CD4-positive, CD25-positive, alpha-beta regulatory T cell (primary cell): ENCODE measurements at places on chromosomes 5 and 9. TPM values are rescaled to one million over a fixed set of nuclear protein-coding genes. Genes with fewer than 3 reads are reported as not detected.

DNA sequence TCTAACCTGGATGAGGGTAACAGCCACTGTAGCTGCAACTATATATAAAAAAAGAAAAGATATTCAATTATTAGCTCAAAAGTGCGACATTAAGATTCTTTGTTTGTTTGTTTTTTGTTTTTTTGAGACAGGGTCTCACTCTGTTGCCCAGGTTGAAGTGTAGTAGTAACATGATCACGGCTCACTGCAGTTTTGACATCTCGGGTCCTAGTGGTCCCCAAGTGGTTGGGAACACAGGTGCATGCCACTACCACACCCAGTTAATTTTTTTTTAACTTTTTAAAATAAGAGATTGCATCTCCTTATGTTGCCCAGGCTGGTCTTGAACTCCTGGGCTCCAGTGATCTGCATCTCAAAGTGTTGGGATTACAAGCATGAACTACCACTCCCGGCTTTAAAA, 61.8 kb downstream of the MEF2C start:
- no peak overlapping the region for H3K27ac ChIP-seq
- no peaks in the 10 kb centered on the region for H3K27me3 ChIP-seq
- DNase-seq: no peak
- no peaks in the 10 kb centered on the region for H3K4me1 ChIP-seq
- H3K4me3 ChIP-seq: no peak overlapping the region

GRCh38 chr5:52007230-52007858, 624.1 kb downstream of the ISL1 start:
- no peak overlapping the region for H3K27ac ChIP-seq
- no peak for DNase-seq
- no peak overlapping the region for H3K4me3 ChIP-seq
- no peaks in the 10 kb centered on the region for H3K36me3 ChIP-seq
- no peaks in the 10 kb centered on the region for H3K4me1 ChIP-seq

- peaks cover 12% of the 10 kb centered on the region for H3K4me1 ChIP-seq
- H3K4me3 ChIP-seq: no peak overlapping the region
- H3K36me3 ChIP-seq: no peaks in the 10 kb centered on the region
- peaks cover 3% of the 10 kb centered on the region for H3K27me3 ChIP-seq
- no peak for DNase-seq
Observed at GRCh38 chr9:137437691-137438590, 3.2 kb downstream of the ENTPD8 start.

DNA sequence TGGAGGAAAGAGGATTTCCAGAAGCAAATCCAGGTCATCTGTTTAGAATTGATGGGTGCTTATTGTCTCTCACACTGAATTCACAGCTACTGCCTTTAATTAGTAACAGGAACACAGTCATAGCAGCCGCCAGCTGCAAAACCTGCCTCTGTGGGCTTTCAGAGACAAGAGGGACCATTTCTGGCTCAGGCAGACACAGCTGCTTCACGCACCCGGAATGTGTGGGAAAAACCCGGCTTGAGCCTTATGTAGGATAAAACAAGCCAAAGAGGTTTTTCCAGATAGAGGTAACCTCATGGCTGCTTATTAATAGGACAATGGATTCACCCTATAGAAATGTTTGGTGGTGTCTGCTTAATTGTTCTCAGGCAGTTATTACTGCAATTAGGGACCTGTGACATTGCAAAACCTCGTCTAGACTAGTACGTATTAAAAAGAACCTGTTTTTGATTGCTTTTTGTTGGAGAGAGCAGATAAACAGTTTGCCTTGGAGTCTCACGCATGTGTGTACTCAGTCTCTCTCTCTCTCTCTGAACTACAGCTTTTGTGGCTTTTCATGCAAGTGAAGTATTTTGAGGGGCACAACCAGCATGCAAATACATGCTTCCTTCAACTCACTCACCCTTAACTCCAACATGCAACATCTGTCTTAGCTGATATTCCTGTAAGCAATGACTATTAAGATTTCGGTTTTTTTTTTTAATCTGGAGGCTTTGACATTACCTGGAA, 302.7 kb downstream of the PLK2 start:
- H3K4me1 ChIP-seq: no peaks in the 10 kb centered on the region
- H3K4me3 ChIP-seq: no peak overlapping the region
- no peak overlapping the region for H3K27ac ChIP-seq
- no peak for DNase-seq

DNA sequence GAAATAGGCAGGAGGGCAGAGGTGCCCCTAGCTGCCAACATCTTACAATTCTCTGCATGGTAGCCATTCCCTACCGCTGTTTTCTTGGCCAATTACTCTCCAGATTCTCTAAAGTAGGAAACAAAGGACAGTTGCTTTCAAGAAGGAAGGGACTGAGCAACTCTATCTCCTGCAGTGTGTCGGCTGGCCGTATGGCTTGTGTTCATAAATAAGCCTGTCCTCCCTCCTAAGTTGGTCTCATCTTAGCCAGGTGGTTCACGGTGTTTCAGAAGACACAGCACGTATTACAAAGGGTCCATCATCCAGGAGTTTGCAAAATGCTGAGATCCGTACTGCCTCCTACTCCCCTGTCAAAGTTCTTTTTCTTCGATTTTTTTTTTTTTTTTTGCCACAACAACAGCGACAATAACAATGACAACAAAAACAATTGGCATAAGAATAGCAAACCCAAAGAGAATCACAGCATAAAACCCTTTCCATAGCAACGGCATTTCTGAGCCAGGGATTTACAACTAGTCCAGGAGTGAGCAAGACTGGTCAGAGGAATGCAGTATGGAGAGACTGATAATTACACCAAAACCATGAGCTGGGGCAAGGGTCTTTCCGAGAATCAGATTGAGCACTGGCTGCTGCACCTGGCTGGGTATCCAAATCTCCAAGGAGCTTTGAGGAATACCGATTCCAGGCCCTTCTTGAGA, 212.8 kb downstream of the SLIT3 start:
- H3K4me3 ChIP-seq: no peak overlapping the region
- DNase-seq: no peak
- H3K27me3 ChIP-seq: no peaks in the 10 kb centered on the region
- no peaks in the 10 kb centered on the region for H3K4me1 ChIP-seq
- H3K27ac ChIP-seq: no peak overlapping the region
- H3K36me3 ChIP-seq: no peaks in the 10 kb centered on the region

- no peaks in the 10 kb centered on the region for H3K4me1 ChIP-seq
- H3K36me3 ChIP-seq: no peaks in the 10 kb centered on the region
- H3K27me3 ChIP-seq: no peaks in the 10 kb centered on the region
- H3K4me3 ChIP-seq: no peak overlapping the region
Observed at GRCh38 chr5:89840906-89841305, 568.6 kb downstream of the CETN3 start.

DNA sequence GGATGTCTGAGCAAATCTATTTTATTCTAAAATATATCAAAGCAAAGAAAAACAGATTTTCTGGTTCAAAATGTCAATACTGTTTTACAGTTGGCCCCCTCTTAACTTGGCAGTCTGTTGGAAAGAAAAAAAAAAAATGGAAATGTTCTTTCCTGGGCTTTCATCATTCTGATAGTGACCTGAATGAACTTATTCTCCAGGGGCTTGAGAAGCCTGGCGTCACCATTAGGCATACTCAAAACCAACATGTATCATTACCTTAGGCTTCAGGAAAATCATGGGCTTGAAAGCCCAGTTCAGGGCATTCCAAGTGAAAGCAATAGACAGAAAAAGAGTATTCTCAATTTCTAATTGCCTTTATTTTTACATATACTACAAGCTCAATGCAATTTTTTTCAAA, 283.7 kb upstream of the PUM3 start:
- DNase-seq: no peak
- H3K4me3 ChIP-seq: no peak overlapping the region
- no peaks in the 10 kb centered on the region for H3K27me3 ChIP-seq
- H3K36me3 ChIP-seq: no peaks in the 10 kb centered on the region
- no peak overlapping the region for H3K27ac ChIP-seq
- no peaks in the 10 kb centered on the region for H3K4me1 ChIP-seq

DNA sequence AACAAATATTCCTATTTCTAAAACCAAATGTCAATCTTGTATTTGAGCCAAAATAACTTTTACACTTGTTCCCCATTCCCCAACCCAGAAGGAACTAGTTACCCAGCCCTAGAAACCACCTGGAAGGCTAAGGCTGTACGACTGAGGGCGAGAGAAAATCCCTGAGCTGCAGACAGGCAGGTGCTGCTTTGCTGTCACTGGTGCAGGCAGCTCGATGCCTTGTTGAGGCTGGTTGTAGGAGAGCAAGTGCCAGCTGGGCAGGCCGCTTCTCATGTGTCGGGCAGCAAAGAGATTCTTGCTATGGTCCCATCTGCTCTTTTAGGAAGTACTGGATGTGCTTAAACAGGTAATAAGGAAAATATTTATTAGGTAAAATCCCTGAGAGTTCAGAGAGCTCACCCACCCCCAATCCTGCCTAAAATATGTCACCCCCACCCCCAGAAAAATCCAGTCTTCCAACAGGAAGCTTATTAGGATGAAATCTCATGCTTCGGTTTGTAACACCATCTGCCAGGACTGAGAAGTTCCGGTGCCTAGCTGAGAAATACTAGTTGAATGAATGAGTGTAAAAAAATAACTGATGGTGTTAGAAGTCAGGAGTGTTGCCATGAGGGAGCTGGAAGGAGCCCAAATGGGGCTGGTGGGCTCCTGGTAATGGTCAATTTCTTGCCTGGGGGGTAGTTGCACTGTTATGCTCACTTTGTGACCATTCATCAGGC, 91.1 kb upstream of the DMRT1 start:
- H3K27me3 ChIP-seq: no peaks in the 10 kb centered on the region
- H3K4me1 ChIP-seq: peaks cover 21% of the 10 kb centered on the region
- H3K4me3 ChIP-seq: no peak overlapping the region

DNA sequence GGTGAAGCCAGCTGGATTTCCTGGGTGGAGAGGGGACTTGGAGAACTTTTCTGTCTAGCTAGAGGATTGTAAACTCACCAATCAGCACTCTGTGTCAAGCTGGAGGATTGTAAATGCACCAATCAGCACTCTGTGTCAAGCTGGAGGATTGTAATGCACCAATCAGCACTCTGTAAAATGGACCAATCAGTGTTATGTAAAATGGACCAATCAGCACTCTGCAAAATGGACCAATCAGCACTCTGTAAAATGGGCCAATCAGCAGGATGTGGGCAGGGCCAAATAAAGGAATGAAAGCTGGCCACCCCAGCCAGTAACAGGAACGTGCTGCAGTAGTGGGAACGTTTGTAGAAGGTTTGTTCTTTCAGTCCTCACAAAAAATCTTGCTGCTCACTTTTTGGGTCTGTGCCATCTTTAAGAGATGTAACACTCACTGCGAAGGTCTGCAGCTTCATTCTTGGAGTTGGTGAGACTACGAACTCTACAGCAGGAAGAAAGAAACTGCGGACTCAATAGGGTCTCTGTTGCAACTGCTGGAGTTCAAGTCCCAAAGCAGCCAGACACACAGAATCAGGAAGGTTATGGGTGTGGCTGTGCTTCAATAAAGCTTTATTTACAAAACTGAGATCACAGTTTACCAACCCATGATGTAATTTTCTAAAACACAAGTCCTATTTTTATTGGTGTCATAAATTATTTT, 145.7 kb upstream of the ERCC6L2 start:
- H3K36me3 ChIP-seq: no peaks in the 10 kb centered on the region
- peaks cover 6% of the 10 kb centered on the region for H3K4me1 ChIP-seq
- H3K4me3 ChIP-seq: no peak overlapping the region
- no peak overlapping the region for H3K27ac ChIP-seq

DNA sequence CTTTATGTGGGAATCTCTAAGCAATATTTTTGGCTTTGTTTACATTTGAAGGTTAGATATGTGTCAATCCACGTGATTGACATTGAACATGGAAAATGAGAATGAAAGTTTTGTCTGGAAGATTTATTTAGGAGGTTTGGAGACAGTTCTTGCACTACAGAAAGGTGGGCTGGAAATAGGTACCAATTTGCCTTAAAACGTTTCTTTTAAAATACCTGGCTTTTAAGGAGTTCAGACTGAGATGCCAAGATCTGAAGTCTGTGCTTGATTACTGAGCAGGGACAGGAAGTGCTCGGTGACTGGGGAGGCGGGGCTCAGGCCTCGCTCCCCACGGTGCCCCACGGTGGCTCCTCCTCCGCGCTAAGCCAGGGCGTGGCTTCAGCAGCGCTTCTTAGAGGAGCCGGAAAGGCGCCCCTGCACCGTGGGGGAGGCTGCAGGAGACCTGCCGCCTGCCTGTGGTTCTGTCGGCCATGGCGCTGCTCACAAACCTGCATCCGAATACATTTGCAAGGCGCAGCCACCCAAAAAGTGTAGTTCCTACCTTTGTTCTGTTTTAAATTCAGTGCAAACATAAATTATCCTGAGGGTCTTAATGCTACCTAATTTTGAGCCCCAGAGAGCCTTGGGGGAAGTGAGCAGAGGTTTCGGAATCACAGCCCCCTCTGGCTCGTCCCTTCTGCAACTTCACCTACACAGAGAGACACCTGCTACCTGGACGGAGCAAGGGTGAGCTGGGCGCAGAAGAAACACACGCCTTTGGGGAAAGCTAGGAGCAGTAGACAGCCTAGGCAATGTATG, 49.2 kb downstream of the USP20 start:
- no peaks in the 10 kb centered on the region for H3K27me3 ChIP-seq
- H3K36me3 ChIP-seq: no peaks in the 10 kb centered on the region
- peak; percentile 96 for DNase-seq
- H3K27ac ChIP-seq: peak overlapping the region; percentile 99
- H3K4me1 ChIP-seq: peaks cover 61% of the 10 kb centered on the region
- peak overlapping the region; percentile 86 for H3K4me3 ChIP-seq

GRCh38 chr5:73180566-73180965, 7.6 kb downstream of the TMEM174 start:
- H3K27ac ChIP-seq: no peak overlapping the region
- H3K4me3 ChIP-seq: no peak overlapping the region
- peaks cover 11% of the 10 kb centered on the region for H3K27me3 ChIP-seq
- DNase-seq: no peak

DNA sequence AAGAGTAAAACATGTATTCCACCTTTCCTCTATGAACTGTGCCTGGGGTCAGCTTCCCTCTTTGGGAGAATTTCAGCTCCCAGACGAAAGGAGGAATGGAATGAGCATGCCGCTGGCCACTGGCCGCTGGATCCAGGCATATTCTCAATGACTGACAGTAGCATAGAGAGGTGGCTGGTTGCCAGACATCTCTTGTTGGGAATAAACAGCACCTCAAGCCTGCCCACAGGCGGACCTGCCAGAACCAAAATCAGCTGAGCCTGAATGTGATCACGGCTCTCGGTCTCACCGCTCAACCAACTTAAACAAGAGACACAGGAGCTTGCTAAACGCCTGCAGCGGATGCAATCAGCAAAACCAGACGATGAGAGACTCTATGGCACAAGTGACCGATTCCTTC, 20.6 kb downstream of the TBC1D9B start:
- peaks cover 48% of the 10 kb centered on the region for H3K36me3 ChIP-seq
- DNase-seq: no peak
- no peak overlapping the region for H3K27ac ChIP-seq
- no peaks in the 10 kb centered on the region for H3K4me1 ChIP-seq
- H3K27me3 ChIP-seq: no peaks in the 10 kb centered on the region

Gene ABCA2
- 135 TPM for total RNA-seq

Gene ADAMTSL1
- total RNA-seq: not detected

Gene WNT8A
- total RNA-seq: not detected

Gene FRMD3
- total RNA-seq: 2.8 TPM

Gene PCDHGA12
- not detected for total RNA-seq

Gene SIT1
- total RNA-seq: 76.9 TPM

Gene JAKMIP2
- total RNA-seq: 2.9 TPM

Gene WWC1
- total RNA-seq: 1.2 TPM

Gene SHLD3
- total RNA-seq: 11.1 TPM
